Motor neuron (in vitro differentiated cells): ENCODE measurements at places on chromosomes 1 and 21.

DNA sequence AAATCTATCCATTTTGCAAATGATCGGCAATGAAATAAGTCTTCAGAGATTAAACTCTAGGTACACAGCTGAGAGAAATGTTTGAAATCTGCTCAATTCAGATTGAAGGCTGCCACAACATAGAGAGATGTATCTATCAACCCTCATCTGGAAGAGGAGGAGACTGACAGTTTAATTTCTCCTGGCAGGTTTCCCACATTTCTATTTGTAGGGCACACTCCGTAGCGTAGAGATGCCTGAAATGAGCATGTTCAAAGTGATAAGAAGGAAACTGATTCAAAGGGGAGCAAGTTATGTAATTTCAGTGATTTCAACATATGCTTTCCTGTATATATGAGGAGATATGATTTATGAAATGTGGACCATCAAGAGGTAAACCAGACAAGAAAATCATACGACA, 44.1 kb downstream of the NIBAN1 start:
- ATAC-seq, result no peak

DNA sequence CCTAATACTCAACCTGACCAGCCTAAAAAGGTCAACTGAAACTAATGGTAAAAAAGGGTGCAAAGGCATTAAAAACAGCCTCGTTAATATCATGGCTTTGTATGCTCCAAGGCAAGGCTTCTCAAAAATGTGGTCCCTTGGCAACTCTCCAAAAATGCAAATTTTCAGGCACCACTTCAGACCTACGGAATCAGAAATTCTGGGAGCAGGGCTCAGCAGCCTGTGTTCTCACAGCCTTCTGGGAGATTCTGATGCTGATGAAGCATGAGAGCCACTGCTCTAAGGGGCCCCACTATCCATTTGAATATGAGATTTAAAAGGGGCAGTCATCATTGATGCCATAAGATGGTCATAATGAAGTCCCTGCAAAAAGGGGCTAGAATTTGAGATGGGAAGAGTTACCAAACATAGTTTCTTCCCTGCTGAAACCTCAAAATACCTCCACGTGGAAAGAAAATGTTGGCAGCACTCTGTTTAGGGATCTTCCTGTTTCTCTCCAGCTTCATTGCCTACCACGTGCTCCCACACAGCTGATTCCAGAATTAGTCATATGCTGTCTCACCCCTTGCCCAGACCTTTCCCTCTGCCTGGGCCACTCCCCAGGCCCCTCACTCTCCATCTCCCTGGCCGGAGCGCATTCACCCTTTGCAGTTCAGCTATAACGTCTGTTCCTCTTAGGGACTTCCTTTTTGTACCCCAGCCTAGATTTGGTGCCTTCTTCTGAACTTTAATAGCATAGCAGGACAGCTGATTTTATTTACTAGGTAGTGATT, 46.7 kb downstream of the PHC2 start:
- ATAC-seq, result peak; percentile 66

- no peak for ATAC-seq
These were observed 44.8 kb downstream of the NTPCR start for GRCh38 chr1:232995189-232995588.

GRCh38 chr1:101451888-101452287, 215.1 kb downstream of the S1PR1 start:
- ATAC-seq, result no peak

DNA sequence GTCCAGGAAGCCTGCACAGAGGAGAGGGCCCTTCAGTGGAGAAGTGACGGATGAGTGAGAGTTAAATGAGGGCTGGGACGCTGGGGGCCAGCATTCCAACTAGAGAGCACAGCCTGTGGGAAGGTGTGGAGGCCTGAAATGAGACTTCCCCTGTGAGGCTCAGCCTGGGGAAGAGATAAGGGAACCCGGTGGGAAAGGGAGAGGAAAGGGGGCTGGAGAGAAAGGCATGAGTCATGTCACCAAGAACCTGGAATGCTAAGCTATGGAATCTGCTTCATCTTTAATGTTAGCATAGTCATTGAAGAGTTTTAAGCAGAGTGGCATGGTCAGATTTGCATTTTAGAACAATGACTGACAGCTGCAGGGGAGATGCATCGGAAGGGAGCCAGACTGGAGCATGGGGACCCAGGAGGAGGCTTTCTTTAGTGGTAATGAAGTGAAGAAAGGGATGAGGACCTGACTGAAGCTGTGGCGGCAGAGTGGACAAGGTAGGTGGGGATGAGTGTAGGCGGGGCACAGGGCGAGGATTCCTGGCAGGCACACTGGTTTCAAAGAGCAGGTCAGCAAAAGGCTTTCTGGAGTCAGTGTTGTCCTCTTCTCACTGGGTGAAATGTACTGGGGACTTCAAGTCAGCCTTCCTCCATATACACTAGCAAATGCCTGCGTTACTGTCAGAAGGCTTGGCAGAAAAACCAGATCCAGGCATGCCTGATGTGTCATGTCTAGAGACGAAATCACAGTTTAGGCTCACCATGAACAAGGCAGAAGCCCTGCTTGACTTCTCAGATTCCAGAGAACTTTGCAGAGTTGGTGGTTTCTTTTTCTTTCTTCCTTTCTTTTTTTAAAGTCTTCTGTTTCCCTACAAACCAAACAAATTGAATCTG, 8.0 kb downstream of the RGL1 start:
- ATAC-seq, result peak; percentile 57

- ATAC-seq, result no peak
These were observed 55.8 kb downstream of the OBSCN start for GRCh38 chr1:228263636-228264035.

DNA sequence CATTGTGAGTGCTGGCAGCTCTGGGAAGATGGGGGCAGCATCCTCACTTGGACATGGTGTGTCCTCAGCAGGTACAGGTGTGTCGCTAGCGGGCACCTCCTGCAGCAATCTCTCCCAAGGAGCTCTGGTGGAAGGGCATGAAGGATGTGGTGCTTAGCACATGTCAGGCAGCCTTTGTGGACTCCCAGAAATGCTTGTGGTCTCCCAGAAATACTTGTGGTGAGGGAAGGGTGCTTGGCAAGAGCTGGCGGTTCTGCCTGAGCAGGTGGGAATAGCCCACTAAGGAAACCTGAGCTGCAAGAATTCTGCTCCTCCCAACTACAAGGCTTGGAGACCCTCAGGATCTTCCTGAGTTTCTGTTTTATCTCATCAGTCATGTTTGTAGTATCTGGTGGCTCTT, 371.6 kb downstream of the PRDM2 start:
- no peak for ATAC-seq

- ATAC-seq, result no peak
These were observed 1.8 kb downstream of the BARHL2 start for GRCh38 chr1:90715309-90715708.

DNA sequence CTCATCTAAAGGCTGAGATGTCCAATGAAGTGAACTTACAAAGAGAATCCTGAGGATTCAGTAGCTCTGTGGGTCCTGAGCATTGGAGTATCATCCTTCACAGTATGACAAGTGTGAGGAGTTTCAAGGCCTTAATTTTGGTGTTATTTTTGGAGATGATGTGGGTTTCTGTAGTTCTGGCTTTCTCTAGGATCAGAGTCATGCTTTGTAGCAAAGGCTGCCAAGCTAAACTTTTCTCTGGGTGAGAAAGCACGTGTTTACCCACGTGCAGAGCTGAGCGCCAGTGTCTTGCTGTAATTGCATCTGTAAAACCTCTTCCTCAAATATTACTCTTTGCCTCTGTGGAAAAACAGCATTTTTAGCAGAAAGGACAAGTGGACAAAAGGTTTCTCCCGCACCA, 387.8 kb upstream of the LYPLAL1 start:
- peak; percentile 73 for ATAC-seq

DNA sequence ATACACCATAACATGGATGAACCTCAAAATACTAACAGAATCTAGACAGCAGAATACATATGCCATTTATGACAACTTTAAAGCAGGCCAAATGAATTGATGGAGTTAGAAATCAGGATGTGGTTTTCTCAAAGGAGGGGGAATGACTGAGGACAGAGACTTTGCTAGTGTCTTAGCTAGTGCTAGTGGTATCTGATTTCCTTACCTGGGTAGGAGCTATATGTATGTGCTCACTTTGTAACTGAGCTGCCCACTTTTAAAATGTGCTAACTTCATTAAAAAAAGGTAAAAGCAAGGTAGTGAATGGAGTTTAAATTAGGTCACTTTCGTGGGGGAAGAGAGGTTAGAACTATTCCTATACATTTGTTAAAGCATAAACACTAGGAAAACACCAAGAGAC, 2.6 kb downstream of the GTF2B start:
- no peak for ATAC-seq

- peak; percentile 66 for ATAC-seq
These were observed 1.2 kb downstream of the SYTL1 start for GRCh38 chr1:27342778-27343638.

GRCh38 chr1:98323388-98323787, 338.1 kb upstream of the SNX7 start:
- ATAC-seq, result no peak

- ATAC-seq, result no peak
These were observed 1.1 kb downstream of the MGST3 start for GRCh38 chr1:165632152-165632469.

DNA sequence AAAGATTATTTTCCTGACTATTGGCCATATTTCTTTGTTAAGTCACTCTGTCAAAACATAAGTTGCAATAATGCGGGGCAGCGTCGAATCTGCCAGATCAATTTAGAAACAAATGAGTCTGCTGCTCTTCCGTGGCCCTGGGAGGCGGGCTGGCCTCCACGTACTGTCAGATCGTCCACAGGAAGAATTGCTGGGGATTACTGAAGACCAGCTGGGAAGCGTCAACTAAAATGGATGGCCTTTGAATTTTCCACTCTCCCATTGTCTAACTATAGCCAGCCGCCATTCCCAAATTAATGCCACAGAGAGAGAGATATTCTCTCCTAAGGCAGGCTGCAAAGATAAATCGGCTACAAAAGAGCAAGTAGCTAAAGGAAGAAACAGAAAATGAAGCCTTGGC, 560.2 kb downstream of the SMYD3 start:
- ATAC-seq, result no peak

DNA sequence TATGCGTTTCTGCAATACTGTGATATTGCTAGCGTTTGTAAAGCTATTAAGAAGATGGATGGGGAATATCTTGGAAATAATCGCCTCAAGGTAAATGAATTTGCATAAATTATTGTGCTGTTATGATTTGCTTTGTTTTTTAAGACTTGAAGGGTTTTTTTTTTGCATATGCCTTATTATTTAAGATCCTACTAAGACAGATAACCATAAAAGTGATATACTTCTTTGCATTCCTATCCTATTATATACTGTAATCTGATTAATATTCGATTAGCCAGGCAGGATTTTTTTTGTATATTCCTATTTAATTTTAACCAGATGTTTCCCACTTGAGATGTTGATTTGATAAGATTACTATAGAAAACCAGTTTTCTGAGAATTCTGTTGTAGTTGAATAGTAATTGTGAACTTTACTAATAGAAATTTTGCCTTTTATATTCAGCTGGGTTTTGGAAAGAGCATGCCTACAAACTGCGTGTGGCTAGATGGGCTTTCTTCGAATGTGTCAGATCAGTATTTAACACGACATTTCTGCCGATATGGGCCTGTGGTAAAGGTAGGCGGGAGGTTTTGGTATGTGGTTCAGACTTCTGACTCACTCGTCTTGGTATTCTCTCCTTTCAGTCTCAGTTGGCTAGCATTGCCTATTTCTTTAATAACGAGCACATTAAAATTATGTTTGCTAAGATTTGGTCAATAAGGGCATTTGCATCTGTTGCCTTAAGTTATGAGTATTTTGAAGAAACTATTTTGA, 56.8 kb downstream of the ZBTB17 start:
- ATAC-seq, result no peak
